Tracheal epithelial cell (primary cell): ENCODE measurements at places on chromosomes 4 and X. TPM values are rescaled to one million over a fixed set of nuclear protein-coding genes. Genes with fewer than 3 reads are reported as not detected.

GUCY1B1 gene
- 1.4 and 1.5 TPM in 2 replicates for total RNA-seq

BTK gene
- not detected in 2 replicates for total RNA-seq

PDE6B gene
- 0.21 and 4.8 TPM in 2 replicates for total RNA-seq

GDPD2 gene
- total RNA-seq: under 0.01 TPM in 1 of 2 replicates, not detected in the other

P2RY8 gene
- total RNA-seq: not detected in 2 replicates

NPY2R gene
- not detected in 2 replicates for total RNA-seq
